ENCODE measurements at places on chromosomes 3 and 15. TPM values are rescaled to one million over a fixed set of nuclear protein-coding genes. Genes with fewer than 3 reads are reported as not detected.

DNA sequence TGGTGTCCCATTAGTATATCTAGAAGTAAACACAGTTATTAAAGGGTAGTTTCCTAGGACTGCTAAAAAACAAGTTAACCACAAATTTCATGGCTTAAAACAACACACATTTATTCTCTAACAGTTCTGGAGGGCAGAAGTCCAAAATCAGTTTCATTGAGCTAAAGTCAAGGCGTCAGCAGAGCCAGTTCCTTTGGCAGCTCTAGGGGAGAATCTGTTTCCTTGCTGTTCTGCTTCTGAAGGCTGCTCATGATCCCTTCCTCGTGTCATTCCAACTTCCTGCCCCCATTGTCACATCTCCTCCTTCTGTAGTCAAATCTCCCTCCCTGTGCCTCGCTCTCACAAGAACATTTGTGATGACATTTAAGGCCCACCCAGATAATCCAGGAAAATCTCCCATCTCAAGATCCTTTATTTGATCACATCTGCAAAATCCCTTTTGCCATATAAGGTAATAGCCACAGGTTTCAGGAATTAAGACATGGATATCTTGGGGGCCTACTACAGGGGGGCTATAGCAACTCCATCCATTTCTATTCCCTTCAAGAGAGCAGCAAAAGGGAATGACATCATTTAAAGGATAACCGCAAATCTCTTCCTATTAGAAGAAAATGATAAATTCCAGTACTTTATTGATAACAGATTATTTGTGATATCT, 50.1 kb downstream of the GPR176 start:
- no peak for DNase-seq

DNA sequence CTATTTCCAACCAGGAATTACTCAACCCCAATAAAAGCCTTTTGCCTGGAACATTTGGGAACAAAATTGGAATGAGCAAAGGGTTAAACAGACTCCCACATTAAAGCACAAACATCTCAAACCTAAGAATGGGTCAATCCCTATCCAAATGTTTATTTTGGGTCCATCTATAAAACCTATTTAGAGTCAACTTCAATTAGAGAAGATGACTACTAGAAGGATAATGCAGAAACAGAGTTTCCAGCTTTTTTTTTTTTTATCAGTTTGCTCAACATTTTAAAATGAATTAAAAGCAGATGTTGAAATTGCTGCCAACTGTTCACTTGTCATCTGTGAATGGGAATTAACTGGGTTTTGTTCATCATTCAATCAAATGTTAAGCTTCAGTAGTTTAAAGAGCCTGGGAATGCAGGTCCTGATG, 4.1 kb upstream of the TBC1D23 start:
- DNase-seq, result no peak

- DNase-seq, result no peak
Observed at GRCh38 chr15:64211696-64212095, 48.9 kb upstream of the PPIB start.

- no peak for DNase-seq
Observed at GRCh38 chr3:16723978-16724377, 118.8 kb upstream of the DAZL start.

DNA sequence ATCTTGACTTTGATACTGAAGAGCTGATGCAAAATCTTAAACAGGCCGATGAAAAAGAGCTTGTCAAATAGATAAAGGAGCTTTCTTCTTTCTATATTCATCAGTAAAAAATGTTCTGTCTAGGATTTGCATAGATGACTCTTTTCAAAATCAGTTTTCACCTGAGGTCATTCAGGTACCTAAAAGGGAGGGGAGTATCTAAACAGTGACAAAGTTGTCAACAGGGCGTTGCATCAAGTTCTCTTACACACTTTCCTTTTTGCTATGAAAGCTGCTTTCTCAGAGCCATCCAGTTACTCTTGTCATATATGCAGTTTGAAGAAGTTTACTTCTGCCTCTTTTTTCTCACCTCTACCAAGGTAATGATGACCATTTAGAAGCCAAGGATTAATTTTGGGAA, 60.0 kb downstream of the AKAP13 start:
- DNase-seq, result no peak

DNA sequence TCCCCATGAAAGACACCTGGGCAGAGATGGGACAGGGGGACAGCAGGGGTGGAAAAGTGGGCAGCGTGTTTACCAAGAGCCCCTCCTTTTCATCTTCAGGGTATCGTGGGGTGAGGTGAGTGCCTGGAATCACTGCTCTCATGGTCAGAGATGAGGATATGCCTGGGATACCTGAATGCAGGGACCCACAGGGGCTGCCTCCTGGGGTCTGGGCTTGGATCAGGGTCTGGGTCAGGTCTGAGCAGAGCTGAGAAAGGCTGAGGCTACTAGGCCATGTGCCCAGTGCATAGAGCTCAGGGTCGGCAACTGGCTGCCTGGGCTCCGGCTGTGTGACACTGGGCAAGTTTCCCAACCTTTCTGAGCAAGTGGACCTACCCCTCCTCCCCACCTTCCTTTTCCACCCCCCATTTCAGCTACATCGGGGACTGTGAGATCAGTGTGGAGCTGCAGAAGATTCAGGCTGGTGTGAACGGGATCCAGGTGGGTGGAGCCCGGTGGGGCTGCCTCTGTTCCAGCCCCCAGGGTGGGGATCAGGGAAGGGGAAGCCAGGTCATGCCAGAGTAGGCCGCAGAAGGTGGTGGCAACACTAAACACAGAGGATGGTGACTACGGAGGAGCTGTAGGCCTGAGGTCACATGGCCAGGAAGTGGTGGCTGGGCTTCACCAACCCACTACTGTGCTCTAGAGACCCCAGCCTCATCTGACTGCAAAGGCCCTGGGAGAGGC, 24.5 kb downstream of the ESYT3 start:
- DNase-seq, result peak; percentile 44

GRCh38 chr15:31459400-31459748, 132.7 kb downstream of the KLF13 start:
- no peak for DNase-seq

- no peak for DNase-seq
Observed at GRCh38 chr15:27235681-27236080, 264.7 kb downstream of the GABRG3 start.

DNA sequence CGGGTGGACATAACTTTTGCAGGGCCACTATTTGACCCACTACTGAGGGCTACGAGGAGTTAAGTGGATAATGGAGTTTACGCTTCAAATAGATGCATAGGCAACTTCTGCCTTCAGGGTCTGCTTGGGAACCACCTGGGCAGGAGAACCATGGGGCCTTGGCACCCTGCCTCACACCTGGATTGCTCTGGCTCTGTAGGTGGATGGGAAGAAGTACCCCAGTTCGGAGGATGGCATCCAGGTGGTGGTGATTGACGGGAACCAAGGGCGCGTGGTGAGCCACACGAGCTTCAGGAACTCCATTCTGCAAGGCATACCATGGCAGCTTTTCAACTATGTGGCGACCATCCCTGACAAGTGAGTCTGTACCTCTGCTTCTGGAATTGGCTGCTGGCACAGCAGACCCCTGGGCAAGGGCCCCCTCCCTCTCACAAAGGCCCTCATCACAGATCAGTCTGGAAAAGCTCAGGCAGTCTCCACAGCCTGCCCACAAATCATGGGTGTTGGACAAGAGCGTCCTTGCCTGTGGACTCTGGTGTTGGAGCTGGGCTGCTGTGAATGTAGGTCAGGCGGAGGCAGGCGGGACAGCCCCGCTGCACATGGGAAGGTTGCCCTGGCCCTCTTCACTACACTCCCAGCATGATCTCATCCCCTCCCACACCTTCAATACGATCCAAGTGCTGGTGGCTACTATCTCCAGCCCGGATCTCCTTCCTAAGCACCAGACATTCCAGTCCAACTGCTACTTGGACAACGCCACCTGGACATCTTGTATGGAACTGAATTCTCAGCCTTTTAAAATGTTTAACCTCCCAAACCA, 46.7 kb downstream of the MESD start:
- no peak for DNase-seq

DNA sequence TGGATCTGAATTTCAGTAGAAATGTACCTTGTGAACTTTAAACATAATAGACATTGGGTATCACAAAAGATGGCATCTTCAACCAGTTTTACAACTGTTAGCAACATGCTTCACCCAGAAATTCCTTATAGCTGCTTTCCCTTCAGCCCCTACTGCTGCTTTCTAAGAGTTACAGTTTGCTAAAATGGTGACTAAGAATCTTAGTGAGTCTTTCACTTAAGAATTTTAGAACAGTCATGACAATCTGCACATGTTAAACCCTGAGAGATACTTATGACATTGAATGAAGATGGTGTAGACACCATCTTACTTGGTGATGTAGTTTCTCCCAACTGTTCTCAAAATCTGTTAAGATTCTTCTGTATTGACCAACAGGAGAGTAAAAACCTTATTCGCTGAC, 129.7 kb upstream of the UBE2E1 start:
- no peak for DNase-seq

- DNase-seq, result no peak
Observed at GRCh38 chr3:109702252-109702651, 364.9 kb upstream of the DPPA4 start.

DNA sequence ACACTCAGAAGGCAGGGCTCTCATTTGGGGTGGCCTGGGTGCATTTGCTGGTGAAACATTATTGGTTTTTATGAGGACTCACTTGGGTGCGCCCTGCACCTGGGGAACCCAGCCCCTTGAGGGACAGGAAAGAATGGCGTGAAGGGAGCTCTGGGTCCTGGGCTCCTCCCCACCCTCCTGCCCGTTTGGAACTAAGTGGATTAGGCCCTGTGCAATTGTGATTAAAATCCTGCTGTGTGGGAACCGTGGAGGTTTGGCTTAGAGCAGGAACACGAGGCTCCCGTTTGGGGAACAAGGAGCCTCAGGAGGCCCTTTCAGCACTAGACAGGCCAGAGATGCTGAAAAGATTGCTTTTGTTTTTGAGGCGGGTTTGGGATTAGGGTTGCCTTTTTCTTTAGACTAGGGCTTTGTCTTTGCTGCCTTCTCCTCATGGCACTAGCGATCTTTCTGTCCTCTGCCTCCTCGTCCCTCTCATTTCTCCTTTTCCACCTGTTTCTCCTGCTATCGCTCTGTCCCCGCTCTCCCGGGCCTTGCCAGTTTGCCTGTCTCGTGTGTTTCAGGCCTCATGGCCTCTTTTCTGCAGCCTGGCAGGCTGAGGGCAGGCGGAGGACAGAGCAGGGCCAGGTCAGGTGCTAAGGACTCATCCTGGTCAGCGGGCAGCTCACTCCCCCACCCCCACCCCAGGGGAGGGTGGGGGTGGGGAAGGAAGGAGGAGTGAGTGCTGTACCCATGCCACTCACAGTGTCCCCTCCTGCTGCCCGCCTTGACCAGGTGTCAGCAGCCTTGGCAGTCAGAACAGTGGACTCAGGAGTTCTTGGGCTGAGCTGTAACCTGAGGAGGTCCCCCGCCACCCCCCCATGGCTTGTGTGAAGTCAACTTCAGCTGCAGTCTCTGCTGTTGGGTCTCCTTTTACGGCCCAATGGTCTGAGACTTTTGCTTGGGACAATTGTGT, 8.6 kb downstream of the MAPKAPK3 start:
- no peak for DNase-seq

DNA sequence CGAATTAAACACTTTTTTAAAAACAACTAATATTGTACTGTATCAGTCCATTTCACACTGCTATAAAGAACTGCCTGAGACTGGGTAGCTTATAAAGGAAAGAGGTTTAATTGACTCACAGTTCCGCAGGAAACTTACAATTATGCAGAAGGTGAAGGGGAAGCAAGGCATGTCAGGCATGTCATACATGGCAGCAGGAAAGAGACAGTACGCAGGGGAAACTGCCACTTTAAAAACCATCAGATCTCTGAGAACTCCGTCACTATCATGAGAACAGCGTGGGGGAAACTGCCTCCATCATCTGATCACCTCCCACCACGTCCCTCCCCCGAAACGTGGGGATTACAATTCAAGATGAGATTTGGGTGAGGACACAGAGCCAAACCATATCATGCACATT, 162.8 kb upstream of the TPM1 start:
- DNase-seq, result no peak

- DNase-seq, result no peak
Observed at GRCh38 chr3:140344082-140344454, 333.8 kb upstream of the TRIM42 start.

Gene CTXN2
- not detected for total RNA-seq

Gene CCR2
- total RNA-seq, result not detected

Gene ZSCAN2
- total RNA-seq, result 18.4 TPM

Gene APOD
- total RNA-seq, result 0.57 TPM

Gene SEMA6D
- 22.2 TPM for total RNA-seq

Gene MYRIP
- total RNA-seq, result 0.53 TPM

Gene MAGI1
- 53.1 TPM for total RNA-seq

Gene FAM227B
- 6.1 TPM for total RNA-seq

All from type B pancreatic cell (in vitro differentiated cells).